ENCODE measurements at places on chromosomes 2 and 18.

GRCh38 chr2:232568161-232568560 lies 17.7 kb downstream of the EIF4E2 start:
- no peak for DNase-seq

DNA sequence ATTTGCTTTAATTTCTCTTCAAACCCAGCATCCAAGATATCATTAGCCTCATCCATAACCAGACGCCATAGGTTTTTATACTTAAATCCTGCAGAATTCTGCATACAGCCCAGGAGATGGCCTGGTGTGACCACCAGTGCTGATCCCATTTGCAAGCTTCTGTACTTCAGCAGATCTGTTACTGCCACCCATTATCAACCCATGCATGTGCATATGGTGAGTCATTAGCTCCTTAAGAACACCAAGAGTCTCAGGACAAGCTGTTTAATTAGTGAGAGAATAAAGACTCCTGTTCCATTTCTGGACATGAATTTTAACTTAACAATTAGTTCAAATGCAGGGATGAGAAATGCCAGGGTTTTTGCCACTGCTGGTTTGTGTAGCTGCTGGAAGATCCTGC lies 110.7 kb upstream of the TANK start:
- DNase-seq = no peak

- no peak for DNase-seq
Measured at GRCh38 chr2:8319219-8319618, 362.6 kb upstream of the ID2 start.

DNA sequence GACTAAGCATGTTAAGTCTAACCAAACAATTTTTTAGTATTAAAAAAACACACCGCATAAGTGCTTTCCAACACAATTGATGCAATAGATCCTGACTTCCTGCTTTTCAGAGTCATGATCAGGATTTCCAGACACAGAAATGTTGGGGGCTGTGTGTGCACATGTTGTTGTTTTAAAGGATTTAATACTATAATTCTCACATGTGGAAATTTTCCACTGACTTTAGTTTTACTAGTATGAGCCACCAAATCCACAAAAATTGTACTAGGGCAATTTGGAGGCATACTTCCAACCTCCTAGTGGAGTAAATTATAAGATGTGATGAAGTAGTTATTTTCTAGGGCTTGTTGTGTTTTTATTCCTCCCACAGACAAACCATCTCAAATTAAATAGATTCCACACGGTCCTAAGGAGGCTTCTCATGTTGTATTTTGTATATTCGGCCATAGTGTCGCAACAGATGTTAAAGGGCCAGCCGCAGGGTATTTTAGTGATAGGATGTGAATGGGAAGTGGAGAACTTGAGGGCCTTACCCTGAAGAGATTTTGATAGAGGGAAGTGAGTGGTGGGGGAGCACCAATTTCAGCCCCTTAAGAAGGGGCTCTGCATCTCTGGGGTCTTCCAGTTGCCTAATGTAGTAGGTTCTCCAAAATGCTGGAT lies 108.9 kb upstream of the KLF7 start:
- DNase-seq = no peak

GRCh38 chr18:40469851-40470250 lies 1485.2 kb upstream of the PIK3C3 start:
- DNase-seq = no peak

DNA sequence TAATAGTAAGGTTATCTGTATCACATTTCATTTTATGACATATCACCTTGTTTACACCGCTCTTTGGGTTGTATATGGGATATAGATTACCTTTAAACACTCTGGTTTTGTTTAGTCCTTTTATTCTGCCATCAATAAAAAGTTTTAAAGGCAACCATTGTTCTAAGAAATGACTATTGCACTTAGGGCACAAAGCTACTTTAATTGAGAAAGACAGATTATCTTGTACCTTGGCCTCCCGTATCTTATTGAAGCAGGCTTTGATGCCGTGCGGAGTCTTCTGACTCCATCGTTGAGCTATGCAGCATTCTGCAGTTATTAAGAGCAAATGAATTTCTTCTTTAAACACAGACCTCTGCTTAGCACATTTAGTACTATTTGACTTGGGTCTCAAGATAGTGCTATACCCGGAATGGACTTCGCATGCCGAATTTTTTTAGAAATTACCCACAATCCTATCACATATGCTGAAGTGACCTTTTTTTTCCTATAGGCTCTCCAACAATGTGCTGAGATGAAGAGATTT lies 16.7 kb downstream of the PKDCC start:
- no peak for DNase-seq

DNA sequence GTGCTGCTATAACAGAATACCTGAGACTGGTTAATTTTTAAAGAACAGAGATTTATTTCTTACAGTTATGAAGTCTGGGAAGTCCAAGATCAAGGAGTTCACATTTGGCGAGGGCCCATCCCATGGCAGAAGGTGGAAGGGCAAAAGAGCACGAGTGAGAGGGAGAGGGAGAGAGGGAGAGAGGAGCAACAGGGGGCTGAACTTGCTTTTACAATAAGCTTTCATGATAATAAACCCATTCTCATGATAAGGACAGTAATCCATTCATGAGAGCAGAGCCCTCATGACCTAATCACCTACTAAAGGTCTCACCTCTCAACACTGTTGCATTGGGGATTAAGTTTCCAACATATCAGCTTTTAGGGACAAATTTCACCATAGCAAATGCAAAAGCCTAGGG lies 45.3 kb downstream of the DSC3 start:
- no peak for DNase-seq

DNA sequence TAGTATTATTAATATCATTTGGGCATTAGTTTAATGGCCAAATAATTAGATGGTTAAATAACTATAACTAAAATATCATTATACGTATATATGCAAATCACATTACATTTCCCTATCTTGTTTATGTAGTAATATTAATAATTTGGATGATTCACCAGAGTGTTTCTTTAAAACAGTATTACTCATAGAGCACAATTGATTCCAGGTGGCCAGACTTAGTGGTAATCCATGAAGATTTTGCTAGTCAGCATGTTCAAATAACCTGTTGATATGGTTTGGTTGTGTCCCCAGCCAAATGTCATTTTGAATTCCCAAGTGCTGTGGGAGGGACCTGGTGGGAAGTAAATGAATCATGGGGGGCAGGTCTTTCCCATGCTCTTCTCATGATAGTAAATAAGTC lies 782.3 kb downstream of the LRP1B start:
- no peak for DNase-seq

GRCh38 chr18:49520661-49521145 lies 33.7 kb upstream of the C18orf32 start:
- no peak for DNase-seq

DNA sequence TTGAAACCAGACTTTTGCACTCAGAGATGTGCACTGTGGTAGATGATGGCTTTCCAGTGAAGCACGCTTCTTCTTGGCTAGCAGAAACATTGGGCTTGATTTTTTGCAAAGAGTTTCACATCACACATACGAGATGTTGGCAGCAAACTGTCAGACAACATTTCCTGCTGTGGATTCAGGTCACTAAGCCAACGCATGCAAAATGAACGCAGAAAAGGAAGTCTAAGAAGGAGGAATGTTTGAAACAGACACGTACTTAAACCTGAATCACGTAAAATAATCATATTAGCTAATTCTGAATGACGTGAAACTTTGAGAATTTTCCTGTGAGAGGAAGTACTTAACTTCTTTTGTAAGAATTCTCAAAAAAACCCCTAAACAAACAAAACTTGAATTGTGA lies 88.1 kb downstream of the EPB41L3 start:
- no peak for DNase-seq

- no peak for DNase-seq
Measured at GRCh38 chr2:69535817-69536241, 98.6 kb upstream of the NFU1 start.

- DNase-seq = no peak
Measured at GRCh38 chr18:77528872-77529271, 279.2 kb downstream of the GALR1 start.

GRCh38 chr18:70415823-70416488 lies 127.1 kb downstream of the SOCS6 start:
- DNase-seq = no peak

- no peak for DNase-seq
Measured at GRCh38 chr2:102021779-102022178, 30.0 kb downstream of the IL1R2 start.

GRCh38 chr2:177710889-177711288 lies 318.3 kb downstream of the AGPS start:
- DNase-seq = no peak

DNA sequence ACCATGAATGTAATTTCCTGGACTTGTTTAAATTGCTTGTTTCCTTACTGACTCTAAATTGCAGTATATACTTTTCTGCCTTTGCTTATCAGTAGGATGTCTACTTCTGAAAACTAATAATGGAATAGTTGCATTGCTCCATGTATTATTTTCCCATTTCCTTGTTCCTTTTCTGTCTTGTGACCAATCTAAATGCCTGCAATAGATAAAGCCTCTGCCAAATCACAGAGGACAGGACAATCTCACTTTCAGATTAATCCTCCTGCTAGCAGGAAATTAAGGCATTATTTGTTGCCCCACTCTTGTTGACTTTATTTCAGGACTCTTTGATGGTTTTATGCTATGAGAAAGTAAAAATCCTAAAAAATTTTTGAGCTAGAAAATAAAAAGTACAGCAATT lies 4.7 kb upstream of the ESCO1 start:
- no peak for DNase-seq

DNA sequence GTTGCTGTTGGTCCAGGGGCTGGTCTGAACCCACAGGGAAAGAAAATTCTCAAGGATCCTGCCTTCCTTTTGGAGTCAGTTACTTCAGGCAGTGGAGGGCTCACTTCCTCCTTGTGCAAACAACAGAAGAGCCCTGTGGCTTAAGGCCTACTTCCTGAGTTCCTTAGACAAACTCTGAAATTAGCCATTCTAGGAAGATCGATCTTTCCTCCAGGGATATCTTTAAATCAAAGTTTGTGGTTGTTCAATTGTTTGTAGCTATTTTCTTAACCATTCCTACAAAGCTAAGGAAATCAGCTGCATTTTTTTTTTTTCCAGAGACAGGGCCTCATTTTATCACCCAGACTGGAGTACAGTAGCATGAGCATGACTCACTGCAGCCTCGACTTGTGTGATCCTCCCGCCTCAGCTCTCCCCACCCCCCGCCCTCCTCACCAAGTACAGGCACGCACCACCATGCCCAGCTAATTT lies 156.0 kb downstream of the TANC1 start:
- no peak for DNase-seq

- DNase-seq = no peak
Measured at GRCh38 chr2:37737507-37737906, 66.1 kb upstream of the CDC42EP3 start.

DNA sequence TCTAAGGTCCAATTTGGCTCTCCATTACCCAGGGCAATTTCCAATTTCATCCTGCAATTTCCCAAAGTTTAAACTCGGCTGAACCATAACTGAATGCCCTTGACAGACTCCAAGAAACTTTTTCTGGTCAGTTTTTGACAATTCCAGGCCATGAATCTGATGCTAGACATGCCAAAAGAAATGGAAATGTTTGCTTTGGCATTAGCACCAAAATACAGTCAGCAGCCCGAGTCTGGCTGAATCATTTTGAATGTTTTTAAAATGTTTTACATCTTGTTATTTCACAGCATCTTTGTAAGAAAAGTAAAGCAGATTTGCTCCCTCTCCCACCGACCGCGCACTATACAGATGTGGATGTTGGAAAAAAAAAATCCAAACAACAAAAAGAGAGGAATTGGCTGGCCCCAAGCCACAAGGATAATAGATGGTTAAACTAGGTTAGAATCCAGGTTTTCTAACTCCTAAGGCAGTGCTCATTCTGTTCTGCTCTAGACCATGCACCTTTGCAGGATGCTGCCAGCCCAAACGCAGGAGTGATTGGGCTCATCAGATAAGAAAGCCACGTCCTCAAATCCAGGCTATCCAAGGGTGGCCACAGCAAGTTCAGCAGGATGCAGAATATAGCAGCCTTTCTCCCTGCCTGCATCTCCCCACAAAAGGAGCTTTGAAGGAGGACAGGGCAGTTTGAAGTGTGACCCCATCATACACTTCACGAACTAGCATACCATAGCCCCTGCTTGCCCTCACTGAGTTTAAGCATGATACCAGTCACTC lies 167.5 kb downstream of the ALK start:
- no peak for DNase-seq

- no peak for DNase-seq
Measured at GRCh38 chr2:12048550-12048949, 302.1 kb downstream of the LPIN1 start.

DNA sequence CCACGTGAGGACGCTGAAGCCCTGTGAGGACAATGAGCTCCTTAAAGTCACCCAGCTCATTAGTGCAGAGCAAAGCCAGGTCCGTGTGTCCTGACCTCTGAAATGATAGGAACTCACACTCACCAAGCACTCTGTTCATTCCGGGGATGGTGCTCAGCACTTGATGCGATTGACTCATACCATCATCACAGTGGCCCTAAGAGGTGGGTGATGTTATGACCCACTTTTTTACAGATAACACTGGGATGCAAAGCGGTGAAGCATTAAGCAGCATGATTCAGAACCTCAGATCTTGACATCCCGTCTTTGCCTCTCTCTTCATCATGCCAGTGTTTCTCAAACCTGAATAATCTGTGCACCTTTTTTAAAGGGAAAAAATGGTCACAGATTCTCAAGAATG lies 234.8 kb downstream of the ALPK2 start:
- no peak for DNase-seq

DNA sequence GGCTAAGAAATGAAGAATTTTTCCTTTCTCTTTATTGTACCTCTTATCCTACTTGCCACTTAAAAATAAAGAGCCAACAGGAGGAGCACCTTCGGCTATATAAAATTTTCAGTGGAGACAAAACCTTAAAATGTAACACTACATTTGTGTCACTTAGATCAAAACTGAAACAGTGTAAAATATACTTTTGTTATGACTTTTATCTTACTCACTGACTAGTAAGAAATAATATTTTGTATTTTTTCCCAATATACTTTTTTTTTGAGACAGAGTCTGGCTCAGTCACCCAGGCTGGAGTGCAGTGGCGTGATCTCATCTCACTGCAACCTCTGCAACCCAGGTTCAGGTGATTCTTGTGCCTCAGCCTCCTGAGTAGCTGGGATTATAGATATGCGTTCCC lies 28.3 kb downstream of the KCNJ13 start:
- no peak for DNase-seq

DNA sequence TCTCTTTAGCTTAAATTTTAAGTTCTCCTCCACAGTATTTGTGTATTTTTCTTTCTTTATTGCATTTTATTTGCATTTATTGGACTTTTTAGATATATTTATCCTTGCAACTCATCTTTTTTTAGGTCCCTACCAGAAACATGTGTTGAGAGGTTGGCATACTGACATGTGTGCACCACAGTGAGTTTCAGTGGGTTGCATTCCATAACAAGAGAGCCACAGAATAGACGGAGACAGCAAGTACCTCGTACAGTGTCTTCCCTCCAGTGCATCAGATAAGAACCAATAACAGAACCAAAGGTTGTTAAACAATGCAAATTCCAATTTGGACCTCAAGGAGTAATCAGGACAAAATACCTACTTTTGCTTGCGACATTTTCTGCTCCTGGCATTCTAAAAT lies 111.9 kb downstream of the DNAH7 start:
- DNase-seq = no peak

GRCh38 chr2:2180446-2180845 lies 150.6 kb downstream of the MYT1L start:
- DNase-seq = no peak

GRCh38 chr2:238013806-238014205 lies 47.0 kb downstream of the UBE2F start:
- DNase-seq = no peak

- DNase-seq = no peak
Measured at GRCh38 chr2:66432801-66433694, 1.9 kb upstream of the MEIS1 start.

All from activated effector memory CD4-positive, alpha-beta T cell treated with Interleukin-2 at 50 U/mL for 16 hours (primary cell).